ENCODE measurements at places on chromosomes 7 and 10. TPM values are rescaled to one million over a fixed set of nuclear protein-coding genes. Genes with fewer than 3 reads are reported as not detected.

DNA sequence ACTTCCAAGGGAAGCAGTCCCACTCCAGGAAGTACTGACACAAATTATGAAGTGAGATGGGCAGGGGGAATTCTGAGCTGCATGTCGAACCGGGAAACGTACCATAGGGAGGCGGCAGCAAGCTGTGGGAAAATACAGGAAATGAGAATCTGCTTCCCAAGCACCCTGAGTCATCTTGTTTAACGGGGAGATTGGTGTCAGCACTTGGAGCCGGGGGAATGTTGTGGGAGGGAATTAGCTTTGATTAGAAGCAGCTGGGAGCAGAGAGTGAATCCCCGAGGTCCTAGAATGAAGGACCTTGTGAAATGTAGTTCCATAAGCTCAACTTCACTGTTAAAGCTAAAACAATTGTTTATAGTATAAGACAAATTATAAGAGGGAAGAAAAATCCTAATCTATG is 141.4 kb upstream of the PRKCQ start:
- DNase-seq: no peak

DNA sequence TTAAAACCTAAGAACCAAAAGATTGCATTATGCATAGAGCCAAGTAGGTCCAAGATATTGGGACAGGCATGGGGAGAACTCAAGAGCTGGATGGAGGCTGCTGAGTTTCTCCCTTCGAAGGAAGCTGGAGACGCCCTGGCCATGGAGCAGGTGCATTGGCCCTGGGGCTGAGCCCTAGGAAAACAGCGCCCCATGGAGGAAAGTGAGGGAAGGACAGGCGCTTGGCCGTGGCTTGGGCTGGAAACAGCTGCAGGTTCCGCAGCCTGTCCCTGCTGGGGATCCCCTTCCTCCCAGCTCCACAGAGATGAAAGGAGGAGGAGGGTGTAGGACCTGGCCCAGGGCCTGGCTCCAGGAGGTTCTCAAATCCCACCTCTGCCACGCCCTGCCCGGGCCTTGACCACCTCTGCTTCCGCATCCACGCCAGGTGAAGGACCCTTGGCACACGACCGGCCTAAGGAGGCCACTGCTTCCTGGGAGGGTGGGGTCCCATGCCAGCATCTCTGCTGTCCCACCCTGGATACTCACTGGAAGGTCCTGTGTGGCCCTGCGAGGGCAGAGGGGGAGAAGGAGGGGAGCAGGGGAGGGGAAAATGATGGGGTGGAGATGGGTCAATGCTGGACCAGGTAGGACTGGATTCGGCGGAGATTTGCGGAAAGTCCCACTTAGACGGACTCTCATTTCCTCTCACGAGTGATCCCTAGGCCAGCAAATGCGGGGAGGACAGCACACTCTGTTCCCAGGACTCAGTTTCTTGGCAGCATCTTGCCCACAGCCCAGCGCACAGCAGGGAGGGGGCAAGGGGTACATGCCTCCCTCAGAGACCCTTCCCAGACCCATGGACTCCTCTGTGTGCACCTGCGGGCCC is 258.6 kb upstream of the TCERG1L start:
- DNase-seq: peak; percentile 77

DNA sequence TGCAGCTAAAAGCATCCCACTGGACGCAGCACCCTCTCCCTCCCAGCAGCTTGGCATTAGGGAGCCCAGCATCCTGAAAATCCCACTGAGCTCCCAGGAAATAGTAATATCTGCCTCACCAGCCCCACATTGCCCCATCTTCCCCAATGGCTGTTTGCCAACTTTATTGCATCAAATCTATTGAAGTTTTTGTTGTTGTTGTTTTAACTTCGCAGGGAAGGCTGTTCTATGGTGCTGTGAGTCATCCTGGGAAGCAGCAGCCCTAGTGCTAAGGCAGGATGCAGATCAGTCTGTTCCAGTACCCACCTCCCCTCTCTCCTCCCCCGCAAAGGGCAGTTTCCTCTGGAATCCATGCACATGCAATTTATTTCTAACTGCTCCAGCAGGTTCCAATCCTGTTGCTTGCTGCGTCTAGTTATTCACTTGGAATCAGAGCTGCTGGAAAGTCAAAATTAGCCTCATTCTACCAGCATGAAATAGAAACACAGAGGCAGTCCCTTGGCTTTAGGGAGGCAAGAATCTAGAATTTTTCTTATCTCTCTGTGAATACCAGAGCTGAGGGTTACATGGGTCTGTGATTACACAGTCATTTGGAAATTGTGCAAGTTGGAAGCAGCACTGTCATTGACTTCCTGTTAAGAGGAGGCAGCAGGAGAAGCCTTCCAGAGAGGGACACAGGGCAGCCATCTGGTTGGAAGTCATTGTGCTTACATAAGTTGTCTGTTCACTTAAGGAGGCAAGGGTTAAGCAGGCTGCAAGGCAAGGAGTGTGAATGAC is 115.9 kb upstream of the CACUL1 start:
- DNase-seq: no peak

DNA sequence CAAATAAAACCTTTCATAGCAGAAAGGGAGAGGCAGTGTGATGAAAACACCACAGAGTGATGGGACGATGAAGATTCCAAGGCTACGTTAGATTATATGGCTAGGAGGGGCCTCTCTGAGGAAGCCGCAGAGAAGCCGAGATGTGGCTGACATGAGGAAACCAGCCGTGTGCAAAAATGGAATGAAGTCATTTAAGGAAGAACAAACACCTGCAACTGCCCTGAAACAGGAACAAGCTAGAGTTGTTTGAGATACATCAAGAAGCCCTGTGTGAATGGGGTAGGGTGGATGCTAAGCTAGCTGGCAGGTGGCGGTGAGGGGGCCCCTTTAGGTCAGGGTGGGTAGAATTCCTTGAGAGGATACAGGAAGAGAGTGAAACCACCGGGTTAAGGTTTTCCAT is 129.5 kb downstream of the KLF6 start:
- DNase-seq: no peak

GRCh38 chr10:102726274-102726673 is 11.8 kb downstream of the SFXN2 start:
- DNase-seq: no peak

GRCh38 chr7:26653430-26654399 is 210.7 kb downstream of the SKAP2 start:
- no peak for DNase-seq

- no peak for DNase-seq
These were observed 74.2 kb downstream of the NOC3L start for GRCh38 chr10:94288361-94289101.

DNA sequence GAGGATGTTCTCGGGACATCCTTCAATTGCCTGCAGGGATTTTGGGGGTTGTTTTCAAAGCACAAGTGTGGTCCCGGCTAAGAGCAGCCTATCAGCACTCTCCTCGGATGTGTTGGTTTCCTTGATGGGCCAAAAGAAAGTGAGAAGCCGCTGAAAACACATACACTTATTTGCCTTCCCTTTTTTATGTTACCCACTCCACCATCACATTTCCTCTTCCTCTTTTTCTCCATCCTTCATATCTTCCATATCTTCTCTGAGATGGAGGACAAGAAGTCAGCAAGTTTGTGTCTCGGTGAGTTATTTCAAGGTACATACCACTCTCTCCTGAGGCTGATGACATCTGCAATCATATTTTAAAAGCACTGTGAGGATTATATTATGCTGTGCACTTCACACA is 64.0 kb downstream of the ZNF33B start:
- no peak for DNase-seq

- DNase-seq: no peak
These were observed 65.6 kb upstream of the MKI67 start for GRCh38 chr10:128191847-128192246.

DNA sequence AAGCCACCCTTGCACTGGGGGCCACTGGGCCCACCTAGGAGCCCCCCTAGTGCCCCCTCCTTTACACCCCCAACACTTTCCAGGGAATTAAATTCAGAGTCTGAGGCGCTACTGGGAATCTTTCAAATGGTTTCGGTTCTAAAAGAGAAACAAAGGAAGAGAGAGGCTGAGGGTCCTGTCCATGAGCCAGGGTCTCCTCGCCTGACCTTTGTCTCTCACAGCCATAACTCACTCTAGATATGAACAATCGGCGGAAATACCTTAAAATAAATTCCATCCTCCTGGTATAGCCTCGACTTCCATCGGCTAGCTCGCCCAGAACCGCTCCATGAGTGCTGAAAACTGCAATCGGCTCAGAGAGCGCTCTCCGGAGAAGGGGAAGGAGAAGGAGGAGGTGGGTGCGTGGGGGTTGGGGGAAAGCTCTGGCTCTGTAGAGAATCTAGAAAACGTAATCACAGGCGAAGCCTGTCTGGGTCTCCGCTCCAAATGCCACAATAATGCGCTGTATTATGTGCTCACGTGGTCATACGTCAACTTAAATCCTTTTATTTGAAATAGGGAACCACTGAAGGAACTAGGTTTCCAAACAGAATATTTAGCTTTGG is 12.6 kb downstream of the HOXA4 start:
- DNase-seq: no peak

DNA sequence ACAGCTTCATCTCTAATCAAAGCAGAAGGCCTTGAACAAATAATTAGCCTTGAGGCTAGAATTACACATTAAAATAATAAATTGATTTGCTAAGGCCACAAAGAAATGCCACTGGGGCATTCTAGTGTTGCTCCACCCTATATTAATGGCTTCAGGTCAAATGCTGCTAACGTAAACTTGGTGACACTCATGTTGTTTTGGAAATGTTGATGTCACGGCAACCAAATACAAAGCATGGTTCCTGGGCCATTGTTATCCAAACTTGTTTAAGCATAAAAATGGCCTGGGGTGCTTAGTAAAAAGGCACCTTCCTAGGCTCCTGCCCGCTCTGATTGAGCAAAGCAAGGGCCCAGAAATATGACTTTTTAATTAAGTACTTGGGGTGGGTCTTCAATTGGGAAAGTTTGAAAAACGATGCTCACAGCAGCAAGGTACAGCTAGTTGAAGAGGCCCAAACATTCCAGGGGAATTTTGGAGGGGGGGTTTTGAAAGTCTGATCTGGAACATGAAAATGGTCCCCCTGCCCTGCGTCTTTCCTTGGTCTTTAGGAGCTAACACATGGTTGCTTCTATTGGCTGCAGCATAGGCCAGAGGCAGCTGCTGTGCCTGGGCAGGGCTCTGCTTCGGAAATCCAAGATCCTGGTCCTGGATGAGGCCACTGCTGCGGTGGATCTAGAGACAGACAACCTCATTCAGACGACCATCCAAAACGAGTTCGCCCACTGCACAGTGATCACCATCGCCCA is 67.8 kb downstream of the ABCC2 start:
- no peak for DNase-seq

GRCh38 chr7:120421151-120421651 is 148.2 kb downstream of the KCND2 start:
- no peak for DNase-seq

- DNase-seq: no peak
These were observed 141.6 kb downstream of the EMX2 start for GRCh38 chr10:117684046-117684610.

DNA sequence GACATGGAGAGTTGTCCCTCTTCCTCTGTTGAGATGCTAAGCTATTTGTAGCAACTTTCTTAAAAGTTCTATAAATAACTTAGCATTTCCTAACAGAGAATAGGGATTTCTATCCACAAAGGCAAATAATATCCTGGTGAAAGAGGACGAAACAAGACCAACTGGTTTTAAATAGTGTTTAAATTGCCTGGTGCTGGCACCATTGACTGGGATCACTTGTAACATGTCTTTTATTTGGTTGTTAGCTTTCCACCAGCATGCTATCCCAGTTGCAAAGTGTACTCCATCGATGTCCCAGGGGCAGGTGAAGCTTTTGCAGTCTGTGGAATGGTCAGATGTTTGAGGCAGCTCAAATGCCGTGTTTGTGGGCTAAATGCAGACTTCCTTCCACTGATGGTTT is 3.7 kb downstream of the SUFU start:
- no peak for DNase-seq

- no peak for DNase-seq
These were observed 337.6 kb downstream of the CCSER2 start for GRCh38 chr10:84665883-84666463.

DNA sequence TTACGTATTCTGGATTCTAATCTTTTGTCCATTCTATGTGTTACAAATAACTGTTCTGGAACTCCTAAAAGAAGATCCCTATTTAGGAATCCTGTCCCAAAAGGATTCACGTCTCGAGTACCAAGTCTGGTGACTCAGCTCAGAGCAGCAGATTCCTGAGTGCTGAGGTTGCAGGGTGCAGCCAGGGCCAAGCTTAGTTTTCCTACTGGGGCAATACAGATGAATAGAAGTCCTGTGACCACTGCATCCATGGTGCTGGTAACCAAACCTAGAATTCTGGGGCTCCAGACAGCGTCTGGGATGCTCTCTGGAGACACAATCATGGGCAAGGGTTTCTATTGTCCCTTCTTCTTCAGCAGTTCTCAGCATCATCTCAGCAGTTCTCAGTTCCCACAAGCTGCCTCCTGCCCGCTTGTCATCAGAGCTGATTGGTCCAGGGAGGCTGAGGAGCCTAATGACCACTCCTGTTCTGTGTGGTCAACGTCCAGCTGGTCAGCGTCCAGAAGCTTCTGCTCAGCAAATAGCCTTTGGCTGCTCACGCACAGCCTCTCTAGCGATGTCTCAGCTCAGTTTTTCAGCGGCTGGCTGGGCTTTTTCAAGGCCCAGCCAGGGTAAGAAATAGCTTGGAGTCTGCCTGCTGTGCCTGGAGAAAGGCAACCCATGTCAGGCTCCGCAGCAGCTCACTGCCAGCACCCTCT is 50.4 kb upstream of the C7orf33 start:
- peak; percentile 82 for DNase-seq

DNA sequence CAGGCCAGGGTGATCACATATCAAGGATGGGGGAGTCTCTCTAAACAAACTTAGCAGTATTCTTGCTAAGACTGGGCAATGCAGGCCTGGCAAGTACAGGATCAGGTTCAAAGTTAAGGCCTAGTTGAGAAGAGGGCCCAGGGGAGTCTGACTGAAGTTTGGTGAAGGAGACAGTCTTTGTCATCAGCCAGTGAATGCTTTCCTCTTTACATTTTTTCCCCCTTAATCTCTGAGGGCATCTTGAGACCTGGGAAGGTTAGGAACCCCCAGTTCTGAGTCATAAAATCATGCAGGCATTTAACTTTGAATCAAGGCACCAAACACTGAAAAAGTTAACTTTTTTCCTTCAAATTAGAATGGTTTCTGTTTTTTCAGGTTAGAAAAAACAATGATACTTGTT is 311.5 kb downstream of the REEP3 start:
- no peak for DNase-seq

DNA sequence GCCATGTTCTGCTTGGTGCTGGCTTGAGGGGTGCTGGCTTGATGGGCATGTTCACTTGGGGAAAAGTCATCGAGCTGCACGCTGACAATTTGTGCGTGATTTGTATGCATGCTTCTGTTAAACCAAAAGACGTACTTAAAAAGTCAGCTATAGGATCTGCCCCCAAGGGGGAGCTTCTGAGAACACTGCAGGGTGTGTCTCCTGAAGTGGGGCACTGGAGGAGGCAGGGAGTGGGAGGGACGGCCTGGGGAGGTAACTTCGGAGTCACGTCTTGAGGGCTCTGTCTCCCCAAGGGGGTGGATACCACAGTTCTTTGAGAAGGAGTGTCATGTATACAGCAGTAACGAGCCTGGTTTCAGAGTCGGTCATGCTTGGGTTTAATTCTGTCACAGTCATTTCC is 406.5 kb downstream of the PLXNA4 start:
- no peak for DNase-seq

Gene CYP26C1
- total RNA-seq: 0.22 TPM

Gene FAM25A
- total RNA-seq: not detected

Gene TMUB1
- 31.9 TPM for total RNA-seq

Gene NKX2-3
- total RNA-seq: 2.8 TPM

Gene CRYGN
- total RNA-seq: 1.5 TPM

Gene CYP26A1
- total RNA-seq: not detected

Gene PLXDC2
- 58.7 TPM for total RNA-seq

Gene METTL2B
- total RNA-seq: 26.6 TPM

Gene FGFR2
- 1.4 TPM for total RNA-seq

Gene SPDYE5
- total RNA-seq: not detected

Gene CALD1
- 227 TPM for total RNA-seq

Gene SGCE
- 58.1 TPM for total RNA-seq

Data from mesenteric fat pad (tissue), 1 donor.